ENCODE measurements at places on chromosomes 2 and 18.

- peak; percentile 95 for DNase-seq
Observed at GRCh38 chr2:10331702-10332401, 29.1 kb downstream of the HPCAL1 start.

DNA sequence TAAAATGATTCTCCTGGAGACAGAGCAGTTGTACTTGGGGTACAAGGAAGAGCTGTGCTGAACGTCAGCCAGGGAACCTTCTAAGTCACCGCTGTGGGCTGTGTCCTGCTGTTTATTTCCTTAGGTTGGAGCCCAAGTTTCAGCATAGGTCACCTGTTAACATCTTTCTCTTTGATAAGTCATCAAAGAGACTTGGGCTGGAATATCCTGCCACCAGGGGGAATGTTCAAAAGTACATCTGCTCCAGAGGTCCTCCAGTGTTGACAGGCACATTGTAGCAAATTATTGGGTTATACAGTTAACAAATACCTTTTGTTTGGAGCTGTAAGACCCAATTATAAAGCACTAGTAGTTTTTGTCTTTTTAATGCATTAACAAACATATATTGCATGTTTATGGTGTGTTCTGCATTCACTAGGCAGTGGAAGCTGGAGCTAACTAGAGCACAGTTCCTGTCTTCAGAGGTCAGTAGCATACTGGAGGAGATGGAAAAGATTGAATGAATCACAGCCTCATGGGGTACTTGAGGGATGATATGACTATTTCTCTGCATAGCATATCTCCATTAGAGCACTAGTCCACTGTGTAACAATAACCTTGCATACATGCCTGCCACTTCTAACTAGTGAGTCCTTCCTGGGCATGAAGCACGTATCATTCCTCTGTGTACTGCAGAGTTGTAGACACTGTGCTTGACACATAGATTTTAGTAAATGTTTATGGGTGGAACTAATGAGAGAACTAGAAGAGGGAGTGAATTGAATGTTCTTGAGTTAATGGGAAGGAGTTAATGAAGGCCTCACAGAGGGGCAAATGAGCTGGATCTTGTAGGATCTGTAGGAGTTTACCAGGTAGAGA, 182.1 kb downstream of the AGAP1 start:
- no peak for DNase-seq

DNA sequence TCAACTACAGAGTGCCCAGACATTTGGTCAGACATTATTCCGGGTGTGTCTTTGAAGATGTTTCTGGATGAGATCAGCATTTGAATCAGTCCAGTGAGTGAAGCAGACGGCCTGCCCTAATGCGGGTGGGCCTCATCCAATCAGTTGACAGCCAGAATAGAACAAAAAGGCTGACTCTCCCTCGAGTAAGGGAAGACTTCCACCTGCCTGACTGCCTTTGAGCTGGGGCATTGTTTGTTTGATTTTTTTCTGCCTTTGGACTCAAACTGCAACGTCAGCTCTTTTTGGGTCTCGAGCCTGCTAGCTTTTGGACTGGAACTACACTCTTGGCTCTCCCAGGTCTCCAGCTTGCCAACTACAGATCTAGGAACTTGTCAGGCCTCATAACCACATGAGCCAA, 111.7 kb upstream of the AGAP1 start:
- DNase-seq = no peak

- no peak for DNase-seq
Observed at GRCh38 chr2:171451074-171451473, 17.0 kb downstream of the DCAF17 start.

DNA sequence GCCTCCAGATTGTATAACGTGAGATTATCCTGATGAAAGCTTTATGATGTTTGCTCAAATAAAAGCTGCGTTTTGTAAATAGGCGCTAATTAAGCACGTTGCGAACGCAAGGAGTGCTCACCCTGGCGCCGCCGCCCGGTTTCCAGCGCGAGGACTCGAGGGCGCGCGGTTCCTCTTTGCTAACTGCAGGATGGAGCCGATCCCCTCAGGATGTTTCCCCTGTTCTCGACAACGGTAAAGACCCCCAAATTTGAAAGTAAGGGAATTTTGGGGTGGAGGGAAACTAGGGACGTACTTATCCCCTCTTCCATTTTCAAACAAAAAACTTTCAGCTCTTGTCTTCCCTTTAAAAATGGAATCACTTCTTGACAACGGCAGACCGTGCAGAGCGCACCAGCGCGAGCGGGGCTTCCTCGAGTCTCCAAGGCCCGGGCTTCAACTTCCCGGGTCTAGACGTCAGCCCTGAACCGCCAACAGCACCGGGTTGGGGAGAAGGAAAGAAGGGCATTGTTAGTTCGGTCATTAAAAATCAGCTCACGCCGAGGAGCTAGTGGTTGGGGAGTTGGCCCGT, 1.1 kb upstream of the GBX2 start:
- no peak for DNase-seq

DNA sequence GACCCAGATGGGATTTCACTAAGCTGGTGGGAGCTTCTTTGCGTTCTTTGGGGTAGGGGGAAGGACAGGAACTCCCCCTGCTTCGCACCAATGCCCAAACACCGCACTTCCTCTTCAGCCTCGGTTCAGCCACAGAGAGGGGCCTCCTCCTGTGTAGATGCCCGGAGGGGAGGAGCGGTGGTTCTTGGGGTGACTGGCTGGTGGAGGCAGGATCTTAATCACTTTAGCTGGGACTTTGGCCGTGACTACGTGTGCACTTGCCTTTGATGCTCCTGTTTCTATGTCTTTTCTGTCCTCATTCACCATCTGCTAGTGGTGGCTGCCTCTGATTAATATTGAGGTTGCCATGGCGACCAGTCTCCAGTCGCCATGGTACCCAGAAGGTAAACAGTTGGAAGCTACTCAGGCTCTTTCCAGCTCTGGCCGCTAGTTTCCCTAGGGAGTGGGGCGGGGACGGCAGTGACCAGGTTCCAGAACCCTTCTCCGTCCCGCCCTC, 1.9 kb downstream of the CNGA3 start:
- DNase-seq = no peak

DNA sequence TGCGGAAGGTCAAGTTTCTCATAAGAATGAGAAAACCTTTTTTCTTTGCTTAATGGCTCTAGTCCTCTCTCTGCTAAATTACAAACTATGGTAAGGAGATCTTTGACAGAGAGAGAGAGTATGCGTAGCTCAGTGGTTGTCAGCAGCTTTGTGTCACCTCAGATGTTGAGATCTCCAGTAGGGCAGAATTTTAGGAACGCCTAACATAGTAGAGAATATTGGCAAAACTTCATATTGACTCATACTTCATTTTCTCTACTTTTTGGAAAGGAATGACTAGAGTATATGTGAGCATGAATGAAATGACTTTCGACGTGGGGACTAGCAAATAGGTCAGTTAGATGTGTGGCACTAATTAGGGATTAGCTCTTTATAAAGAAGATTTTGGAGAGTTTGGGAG, 64.0 kb downstream of the WDR7 start:
- no peak for DNase-seq

DNA sequence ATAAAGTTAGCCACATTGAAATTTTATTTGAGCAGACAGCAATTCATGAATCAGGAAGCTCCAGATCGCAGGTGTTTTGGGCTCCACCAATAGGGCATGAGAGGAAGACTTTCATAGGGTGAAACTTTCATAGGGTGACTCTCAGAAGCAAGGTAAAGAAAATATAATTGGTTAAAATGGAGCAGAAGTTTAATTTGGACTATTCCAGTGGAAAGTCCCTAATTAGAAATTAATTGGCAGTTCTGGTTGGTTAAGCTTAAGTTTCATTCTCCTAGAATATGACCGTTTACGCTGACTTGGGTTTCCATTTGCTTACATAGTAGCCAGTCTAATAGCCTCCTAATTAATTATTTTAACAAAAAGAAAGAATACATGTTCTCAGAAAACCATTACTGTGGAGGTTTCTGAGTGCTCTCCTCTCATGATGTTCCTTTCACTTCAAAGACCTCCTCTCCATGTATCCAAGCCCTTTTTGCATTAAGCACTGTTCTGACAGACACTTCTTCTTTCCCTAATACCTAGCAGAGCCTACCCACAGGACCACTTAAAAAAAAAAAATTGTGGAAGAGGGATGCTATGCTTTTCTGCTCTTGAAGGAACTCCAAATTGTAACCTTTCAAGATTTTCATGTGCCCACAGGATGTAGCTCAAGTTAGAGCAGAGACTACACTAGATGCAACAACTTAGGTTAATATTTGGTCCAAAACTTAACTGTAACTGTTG, 99.1 kb downstream of the MREG start:
- DNase-seq = no peak

DNA sequence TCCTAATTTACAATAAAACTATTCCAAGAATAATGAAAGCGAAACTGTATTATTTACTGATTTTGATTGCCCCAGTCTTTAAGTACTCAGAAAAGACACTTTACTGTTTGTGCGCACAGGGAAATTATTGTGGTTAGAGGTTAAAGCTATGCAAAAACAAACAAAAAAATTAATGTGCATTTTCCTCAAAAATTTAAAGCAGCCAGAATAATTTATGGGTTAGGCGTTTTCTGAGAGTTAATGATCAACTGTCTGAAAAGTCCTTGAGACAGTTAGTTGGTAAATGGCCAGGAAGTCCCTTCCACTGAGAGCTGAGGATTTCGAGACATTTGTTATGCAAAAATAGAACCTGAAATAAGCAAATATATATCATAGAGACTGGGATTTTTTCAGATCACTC, 143.3 kb downstream of the IRS1 start:
- DNase-seq = no peak

DNA sequence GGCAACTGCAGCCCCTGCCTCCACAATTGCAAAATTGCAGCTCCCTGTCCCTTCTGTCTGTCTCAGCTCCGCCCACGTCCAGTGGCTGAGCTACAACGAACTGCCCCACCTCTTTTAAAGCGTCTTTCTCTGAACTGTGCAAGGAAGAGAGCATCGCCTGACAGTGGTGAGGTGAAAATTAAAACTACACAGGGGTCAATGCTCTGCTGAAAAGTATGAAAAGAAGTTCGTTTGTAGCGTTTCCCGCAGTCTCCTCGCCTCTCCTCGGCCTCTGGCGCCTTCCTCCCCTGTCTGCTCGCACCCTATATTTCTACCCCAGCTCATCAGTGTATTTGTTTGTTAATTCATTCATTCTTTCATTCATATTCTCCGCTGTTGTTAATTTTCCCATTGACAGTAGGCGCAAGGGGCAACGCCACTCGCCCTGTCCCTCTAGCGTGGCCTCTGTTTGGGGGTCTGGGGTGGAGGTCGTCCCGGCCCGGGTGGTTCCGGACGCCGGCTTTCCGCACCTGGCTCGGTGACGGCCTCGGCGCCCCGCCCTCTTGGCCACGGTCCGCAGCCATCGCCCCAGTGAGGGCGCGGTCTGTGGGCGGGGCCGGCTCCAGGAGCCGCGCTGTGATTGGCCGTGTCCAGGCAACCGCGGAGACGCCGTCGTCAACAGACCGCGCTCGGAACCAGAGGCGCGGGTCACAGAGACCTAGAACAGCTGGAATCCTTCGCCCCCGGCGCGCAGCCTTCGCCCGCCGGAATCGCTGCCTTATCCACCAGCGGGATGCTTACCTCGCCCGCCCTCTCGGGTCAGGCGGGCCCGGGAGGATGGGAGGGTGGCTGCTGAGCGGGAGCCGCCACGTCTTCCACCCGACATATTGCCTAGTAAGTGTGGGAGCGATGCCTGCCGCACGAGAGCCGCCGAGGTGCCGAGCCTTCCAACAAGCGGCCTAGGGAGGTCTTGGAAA, at the start of gene VWA3B:
VWA3B (plus strand) TSS at position 677 of the 956 bp plus-strand sequence. CDS start 5,926 bp downstream, outside the sequence.
- peak; percentile 71 for DNase-seq

GRCh38 chr2:27082773-27083409, 3.7 kb upstream of the KHK start:
- no peak for DNase-seq

DNA sequence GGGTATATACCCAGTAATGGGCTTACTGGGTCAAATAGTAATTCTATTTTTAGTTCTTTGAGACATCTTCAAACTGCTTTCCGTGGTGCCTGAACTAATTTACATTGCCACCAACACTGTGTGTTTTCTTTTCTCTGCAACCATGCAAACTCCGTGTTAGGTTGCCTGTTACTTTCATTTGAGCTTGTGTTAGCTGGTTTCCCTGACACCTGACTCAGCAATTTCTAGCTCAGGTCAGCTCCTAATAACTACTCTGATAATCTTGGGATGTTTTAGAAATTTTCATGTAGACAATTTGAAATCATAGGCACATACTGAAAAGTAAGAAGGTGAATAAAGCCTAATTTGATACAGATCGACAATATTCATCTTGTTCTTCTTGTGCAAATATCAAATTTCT, 132.3 kb downstream of the ADCYAP1 start:
- DNase-seq = no peak

DNA sequence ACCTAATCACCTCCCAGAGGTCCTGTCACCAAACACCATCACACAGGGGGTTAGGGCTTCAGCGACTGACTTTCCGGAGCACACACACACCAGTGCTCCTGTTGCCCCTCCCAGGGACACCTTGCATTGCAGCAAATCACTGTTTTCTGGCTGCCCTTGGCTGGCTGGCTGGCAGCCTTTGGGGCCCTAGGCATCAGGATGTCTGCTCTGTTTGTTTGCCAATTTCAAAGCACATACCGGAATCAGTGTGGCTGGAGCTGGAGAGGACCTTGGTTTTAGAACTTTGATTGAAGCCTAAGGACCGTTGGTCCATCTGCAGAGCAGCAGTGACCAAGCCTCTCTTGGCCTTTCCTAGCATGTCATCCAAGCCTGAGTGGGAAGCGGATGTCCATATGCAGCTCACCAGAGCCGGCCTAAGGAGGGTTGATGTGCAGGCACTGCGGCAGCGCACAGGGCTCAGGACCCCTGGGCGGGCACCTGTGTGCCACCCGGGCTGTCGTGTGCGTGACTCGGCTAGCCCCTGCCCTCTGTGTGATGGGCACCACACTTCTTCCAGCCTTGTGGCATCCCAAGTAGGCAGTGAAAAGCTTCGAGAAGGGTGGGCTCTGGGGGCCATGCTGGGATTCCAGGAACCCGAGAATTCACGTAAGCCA, 62.1 kb downstream of the GBX2 start:
- DNase-seq = no peak

GRCh38 chr2:238237431-238238135, 2.3 kb downstream of the HES6 start:
- no peak for DNase-seq

- DNase-seq = no peak
Observed at GRCh38 chr2:61928826-61929461, 23.5 kb downstream of the COMMD1 start.

- DNase-seq = peak; percentile 18
Observed at GRCh38 chr2:216287251-216287650, 85.0 kb downstream of the MARCHF4 start.

- DNase-seq = peak; percentile 89
Observed at GRCh38 chr18:2970772-2971659, 41.9 kb downstream of the LPIN2 start.

DNA sequence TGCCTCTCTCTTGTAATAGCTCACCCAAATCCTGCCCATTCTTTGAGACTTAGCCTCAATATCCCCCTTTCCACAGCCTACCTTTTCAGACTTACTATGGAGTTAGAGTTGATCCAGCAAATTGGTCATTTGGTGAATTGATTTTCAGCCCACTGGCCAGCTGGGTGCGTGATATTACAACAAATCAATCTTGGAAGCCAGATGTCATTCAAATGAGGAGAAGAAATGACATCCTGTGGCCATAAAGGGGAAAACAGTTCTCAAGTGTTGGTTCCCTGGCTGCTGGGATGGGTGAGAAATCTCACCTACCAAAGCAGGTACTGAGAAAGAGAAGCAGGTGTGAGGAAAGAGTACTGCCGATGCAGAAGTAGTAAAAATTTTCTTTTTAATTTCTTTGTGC, 36.7 kb upstream of the FOXI3 start:
- no peak for DNase-seq
